SIG-M5 (cell line): ENCODE measurements at places on chromosomes 11 and 22.

DNA sequence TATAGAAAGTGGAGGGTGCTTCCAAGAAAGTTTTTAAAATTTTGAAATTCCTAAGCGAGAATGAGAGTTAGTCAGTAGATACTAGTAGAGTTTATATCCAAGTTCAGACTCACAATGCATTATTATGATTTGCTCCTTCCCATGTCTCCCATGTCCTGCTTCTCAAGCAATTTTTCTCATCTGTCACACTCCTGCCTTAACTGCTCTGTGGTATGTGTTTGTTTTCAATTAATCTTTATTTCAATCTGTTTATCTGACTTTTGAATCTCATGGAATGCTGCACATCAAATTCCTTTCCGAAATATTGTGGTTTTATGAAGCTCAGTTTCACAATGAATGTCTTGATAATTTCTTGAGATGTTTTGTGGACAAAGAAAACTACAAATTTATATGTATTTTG, 18.1 kb downstream of the THY1 start:
- no peak for DNase-seq

GRCh38 chr11:111634981-111635705, 32.9 kb downstream of the SIK2 start:
- no peak for DNase-seq

DNA sequence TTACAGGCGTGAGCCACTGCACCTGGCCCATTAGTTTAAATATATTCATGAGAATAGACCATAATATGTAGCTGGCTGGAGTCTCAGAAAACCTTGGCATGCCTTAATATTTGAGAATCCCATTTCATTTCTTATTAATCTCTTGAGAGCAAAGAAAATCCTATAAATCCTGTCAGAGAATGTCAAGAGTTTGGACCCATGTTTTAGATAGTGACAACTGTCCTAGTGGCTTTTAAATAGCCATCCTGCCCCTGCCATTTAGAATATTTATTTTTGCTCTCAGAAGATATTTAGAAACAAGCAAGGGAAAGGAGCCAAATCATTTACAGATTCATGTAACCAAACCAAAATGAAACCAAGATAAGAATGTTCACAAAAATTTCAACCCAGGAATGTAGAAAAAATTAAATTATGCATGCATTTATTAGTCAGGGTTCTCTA, 107.2 kb downstream of the SWAP70 start:
- DNase-seq, result no peak

DNA sequence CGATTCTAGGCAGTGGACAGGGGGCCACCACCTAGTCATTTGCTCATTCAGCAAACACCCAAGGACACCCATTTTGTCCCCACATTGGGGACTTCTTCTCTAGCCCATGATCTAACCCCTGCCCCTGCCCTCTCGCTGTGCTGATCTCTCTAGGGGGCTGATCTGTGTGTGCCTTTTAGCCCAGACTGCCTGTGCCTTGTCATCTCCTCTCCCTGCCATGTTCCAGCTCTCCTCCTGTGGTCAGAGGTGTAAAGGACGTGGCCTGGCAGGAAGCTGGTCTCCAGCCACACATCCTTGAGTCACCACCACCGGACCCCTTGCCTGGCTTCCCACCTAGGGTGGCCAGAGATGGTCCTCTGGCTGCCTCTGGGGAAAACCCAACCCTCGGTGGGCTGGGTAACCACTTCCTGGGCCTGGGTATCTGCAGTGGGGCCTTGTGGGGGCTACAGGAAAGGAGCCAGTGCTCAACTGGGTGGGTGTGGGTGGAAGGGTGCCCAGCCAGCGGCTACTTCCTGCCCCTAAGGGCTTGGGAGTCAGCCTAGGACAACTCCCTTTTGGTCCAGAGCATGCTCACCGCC, 1.3 kb downstream of the CTSW start:
- DNase-seq, result no peak

DNA sequence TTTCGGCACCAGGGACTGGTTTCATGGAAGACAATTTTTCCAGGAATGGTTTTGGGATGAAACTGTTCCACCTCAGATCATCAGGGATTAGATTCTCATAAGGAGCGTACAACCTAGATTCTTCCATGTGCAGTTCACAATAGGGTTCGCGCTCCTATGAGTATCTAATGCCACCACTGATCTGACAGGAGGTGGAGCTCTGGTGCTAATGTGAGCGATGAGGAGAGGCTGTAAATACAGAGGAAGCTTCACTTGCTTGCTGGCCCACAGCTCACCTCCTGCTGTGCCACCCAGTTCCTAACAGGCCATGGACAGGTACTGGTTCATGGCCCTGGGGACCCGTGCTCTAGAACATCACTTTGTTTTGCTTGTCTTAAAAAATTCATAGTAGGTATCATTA, 41.8 kb upstream of the AMPD3 start:
- DNase-seq, result no peak

DNA sequence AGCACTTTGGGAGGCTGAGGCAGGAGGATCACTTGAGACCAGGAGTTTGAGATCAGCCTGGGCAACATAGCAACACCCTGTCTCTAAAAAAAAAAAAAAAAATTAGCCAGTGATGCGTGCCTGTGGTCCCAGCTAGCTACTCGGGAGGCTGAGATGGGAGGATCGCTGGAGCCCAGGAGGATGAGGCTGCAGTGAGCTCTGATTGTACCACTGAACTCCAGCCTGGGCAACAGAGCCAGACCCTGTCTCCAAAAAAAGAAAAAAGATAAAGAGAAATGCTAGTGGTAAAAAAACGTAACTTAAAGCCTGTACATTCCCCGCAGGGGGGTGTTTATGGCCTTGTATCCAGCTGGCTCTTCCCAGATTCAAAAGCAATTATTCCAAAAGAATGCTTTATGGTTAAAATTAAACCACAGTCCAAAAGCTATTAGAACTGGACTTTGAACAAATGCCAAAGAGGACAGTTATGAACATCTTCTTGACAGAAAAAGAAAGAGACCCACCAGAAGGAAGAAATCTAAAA, 16.4 kb upstream of the SNX32 start:
- DNase-seq, result no peak
